ENCODE measurements at places on chromosomes 5 and 9.

DNA sequence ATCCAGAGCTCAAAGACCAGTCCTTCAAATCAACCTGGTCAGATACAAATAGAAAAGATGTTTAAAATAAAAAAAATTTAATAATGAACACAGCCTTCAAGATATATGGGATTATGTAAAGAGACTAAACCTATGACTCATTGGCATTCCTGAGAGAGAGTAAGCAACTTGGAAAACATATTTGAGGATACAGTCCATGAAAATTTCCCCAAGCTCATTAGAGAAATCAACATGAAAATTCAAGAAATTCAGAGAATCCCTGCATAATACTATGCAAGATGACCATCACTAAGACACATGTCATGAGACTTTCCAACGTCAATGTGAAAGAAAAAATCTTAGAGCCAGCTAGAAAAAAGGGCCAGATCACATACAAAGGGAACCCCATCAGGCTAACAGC lies 512.9 kb upstream of the PTGER4 start:
- ATAC-seq: no peak

DNA sequence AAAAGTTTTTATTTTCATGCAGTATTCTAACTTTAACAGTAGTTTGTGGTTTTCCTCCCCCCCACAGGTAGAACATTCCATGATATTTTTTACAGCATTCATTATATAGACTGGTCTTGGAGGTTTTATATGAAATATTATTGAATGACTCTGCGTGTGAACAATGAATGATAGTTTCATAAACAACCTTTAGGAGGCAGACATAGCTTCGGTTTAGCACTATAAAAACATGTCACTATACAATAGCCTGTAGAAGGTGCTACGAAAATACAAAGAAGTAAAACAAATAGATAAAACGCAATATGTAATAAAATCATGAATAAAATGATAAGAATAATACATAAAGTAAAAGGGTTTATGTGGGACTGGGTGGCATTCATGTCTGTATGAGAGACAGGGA lies 8.5 kb downstream of the KLF4 start:
- ATAC-seq: no peak

DNA sequence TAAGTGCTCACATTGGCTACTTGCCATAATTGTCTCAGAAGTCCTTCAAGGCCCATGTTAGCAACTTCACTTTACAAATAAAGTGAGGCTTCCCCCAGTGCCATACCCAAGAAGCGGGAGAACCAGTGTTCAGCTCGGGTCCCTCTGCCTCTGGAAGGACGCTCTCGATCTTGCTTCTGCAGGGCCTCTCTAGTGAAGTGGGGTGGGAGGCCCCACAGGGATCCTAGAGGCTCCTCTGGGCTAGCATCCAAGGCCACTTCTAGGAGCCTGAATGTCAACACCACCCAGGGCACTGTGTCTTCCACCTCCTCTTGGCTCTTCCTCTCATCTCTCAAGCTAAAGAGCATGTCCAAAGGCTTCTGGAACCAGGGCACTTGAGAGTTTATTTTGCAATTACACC lies 282.5 kb downstream of the GADD45G start:
- ATAC-seq: no peak

- no peak for ATAC-seq
Measured at GRCh38 chr5:147699496-147700088, 82.9 kb downstream of the JAKMIP2 start.

DNA sequence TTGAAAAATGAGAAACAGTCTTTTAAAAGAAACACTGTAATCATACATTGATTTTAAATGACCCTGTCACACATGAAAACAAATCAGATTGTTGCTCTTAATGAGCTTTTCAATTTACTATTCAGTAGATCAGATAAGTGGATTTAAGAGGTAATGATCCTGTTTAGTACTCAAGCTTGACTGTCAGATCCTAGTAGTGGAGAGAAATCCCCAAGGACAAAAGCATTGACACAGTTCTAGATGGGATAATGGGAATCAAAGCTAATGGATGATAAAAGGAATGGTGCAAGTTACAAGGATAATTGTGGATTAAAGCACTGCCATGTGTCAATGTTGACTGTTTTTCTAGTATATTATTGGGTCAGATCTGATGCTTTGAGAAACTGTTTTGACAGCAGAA lies 142.3 kb upstream of the TLX3 start:
- ATAC-seq: no peak

- ATAC-seq: no peak
Measured at GRCh38 chr5:51387884-51388275, 4.6 kb downstream of the ISL1 start.

DNA sequence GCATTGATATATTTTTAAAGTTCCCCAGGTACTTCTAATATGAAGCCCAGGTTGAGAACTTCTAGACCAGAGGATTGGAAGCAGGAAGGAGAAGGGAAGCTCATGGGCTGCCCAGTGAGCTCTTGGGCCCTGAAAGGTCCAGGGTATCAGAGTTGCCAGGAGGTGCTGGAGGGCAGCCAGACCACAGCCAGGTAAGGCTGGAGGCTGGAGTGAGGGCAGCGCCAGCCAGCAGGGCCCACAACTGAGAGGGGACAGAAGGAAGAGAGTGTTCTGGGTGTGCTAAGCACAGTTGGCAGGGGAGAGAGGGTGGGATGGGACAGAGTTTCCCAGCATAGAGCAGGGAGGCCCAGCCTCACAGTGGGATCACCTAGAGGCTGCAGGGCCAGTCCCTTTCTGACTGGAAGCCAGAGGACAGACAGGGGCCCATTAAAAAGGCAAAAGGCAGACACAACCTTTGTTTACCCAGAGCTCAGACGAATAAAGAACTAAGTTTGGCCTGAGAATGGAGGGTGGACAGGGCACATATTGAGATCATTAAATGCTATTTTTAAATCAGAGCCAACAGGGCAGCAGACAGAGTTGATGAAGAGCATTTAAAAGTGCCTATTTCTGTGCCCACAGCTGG lies 94.9 kb downstream of the PDE8B start:
- no peak for ATAC-seq

- no peak for ATAC-seq
Measured at GRCh38 chr5:78735834-78736463, 87.4 kb upstream of the LHFPL2 start.

GRCh38 chr5:131277875-131278740 lies 14.3 kb downstream of the CDC42SE2 start:
- no peak for ATAC-seq

GRCh38 chr5:176877793-176878331 lies 21.3 kb downstream of the HK3 start:
- ATAC-seq: no peak

DNA sequence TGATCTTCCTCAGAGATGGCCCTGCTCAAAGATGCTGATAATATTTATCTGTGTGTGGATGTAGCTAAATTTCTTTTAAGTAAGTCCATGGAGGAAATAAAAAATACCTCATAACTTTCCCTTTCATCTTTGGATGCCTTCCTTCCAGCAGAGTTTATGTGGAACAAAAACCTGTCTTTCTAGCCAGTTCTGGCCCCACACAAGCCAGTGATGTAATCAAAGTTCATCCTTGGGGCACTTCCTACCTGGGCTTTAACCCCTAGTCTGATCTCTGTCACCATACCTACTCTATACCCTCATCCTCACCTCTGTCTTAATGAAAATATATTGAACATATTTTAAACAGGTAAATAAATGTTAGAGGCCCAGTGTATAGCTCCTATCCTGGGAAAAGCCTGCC lies 39.8 kb upstream of the RASGRF2 start:
- ATAC-seq: no peak

DNA sequence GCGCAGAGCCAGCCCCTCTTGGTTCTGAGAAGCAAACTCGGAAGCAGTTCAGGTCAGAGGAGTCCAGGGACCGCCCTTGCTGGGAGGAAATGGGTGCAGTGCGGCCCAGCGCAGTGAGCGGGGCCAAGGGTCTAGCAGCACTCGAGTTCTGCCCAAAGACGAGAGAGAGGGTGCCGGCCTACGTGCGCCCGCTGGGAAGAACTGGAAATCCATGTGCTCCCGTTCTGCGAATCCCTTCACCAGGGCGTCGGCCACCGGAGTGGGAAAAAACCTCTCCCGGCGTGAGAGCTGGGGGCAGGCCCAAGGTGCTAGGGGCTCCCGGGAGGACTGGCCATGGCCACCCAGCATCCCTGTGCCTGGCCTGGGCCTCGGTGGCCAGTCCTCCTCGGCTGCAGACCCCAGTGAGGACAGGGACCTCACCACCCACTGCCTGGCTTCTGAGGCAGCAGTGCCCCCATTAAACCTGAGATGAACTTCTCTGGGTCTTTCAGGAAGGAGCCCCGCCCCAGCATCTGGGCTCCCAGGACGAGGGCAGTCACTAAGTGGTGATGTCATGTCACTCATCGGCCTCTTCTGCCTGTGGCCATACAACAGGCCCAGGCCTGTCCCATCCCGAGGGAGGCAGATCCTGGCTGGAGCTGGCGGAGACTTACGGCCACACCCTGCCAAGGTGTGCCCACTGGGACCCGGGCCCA lies 10.6 kb downstream of the TMEM250 start:
- ATAC-seq: no peak

DNA sequence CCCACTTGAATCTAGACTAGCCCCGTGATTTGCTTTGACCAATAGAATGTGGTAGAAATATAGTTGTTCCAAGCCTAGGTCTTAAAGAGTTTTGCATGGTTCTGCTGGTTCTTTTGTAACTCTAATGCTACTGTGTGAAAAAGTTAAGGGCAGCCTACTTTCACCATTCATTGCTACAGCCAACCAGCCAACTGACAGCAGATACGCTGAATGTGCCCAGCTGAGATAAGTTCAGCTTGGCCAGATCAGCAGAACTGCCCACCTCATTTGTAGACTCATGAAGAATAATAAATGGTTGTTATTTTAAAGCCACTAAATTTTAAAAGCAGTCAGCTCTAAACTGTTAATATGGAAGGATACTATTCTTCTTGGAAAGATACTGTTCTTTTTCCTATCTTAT lies 23.9 kb downstream of the NR3C1 start:
- no peak for ATAC-seq

DNA sequence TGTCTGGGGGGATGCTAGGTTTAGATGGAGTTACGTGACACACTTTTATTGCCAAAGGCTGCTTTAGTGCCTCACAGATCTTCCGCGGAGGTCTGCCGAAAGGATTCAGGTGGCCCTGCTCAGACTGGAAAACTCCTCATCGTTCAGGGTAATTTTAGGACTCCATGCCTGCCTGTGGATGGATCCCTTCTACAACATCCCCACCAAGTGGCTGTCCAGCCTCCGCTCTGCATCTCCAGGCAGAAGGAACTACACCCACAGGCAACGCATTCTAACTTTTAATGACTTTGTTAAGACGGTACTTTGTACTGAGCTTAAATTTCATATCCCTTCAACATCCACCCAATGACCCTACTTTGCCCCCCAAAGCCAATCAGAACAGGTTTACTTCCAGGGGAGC lies 29.4 kb downstream of the ATPSCKMT start:
- no peak for ATAC-seq

DNA sequence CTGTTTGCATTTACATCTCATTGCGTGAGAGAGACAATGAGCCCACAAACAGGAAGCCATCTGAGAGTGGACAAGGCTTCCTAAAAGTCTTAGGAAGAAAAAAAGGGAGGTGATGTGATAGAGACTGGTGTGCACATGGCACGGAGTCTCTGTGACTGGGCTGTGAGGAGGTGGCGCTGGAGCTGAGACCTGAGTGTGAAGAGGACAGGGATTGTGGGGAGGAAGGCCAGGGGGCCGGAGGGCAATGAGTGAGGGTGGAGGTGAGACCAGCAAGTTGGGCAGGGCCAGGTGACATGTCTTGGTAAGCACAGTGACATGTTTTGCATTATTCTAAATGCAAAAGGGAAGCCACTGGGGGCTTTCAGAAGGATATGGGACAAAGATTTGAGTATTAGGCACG lies 45.0 kb downstream of the TSPAN17 start:
- no peak for ATAC-seq

- no peak for ATAC-seq
Measured at GRCh38 chr5:125196481-125197111, 450.2 kb upstream of the ZNF608 start.

DNA sequence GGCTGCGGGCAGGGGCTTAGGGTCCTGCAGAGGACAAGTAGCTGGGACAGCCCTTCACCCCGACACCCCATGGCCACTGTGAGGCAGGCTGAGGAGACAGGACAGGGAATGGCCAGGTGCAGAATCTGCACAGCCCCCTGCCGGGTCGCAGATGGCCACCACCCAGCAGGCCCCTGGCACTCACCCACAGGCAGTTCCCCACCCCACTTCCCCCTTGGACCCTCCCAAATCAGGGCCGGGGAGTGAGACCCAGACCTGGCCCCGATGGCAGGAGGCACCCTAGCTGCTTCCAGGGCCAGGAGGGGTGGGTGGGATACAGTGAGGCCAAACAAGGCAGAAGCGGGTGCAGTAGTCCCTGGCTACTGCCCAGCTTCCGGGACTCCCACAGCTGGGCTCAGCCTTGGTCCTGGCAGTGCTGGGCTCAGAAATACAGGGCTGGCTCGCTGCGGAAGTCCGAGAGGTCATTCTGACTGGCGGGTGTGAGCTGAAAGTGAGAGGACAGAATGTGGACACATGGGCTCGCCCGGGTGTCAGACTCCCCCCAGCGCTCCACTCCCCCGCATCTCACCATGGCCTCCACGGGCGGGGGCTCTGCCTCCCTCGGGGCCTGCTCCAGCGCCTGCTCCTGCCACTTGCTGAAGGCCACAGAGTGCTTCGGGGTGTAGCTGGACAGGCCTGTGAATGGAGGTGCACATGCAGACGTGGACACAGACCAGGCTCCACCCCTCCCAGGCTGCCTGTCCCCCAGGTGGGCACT lies 3.4 kb downstream of the SSNA1 start:
- ATAC-seq: no peak

DNA sequence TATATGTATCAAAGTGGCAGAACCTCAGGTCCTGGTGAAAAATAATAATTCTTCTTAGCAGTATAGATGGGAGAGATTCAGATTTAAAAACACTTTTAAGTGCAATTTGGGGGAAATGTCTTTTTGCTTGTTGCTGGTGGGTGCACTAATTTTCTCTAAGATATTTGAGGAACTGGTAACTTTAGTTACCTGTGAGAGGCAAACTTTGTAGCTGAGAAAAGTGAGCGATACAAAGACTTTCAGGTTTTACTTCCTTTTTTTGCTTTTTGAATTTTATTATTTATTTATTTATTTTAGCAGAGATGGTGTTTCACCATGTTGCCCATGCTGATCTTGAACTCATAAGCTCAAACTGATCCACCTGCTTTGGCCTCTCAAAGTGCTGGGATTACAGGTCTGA lies 303.1 kb upstream of the PTGER4 start:
- no peak for ATAC-seq
